ENCODE measurements at places on chromosomes 11 and 22.
A peak's percentile ranks its signal among the peaks of the same experiment; 100 is the strongest.

DNA sequence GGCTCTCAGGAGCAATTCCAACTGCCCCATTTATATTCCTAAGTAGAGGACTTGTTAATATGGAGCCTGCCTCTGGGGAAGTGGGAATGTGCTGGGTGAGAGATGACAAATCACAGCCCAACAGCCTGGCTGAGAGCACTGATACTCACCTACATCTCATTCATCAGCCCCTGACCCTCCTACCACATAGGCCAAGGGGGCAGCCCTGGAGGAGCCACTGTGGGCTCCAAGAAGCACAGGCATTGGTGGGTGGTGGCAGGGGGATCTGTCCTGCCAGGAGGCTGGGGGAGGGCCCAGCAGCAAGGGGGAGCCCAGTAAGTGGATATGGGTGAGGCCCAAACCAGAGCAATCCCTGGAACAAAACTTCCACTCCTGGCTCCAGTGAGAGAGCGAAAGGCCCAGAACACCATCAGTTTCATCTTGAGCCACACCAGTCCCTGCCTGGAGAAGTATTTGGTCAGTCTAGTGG, 79.7 kb downstream of the BUD13 start:
- no peaks in the 10 kb centered on the region for H3K36me3 ChIP-seq
- peaks cover 2% of the 10 kb centered on the region for H3K4me1 ChIP-seq
- H3K27ac ChIP-seq: no peak overlapping the region
- no peak for DNase-seq

DNA sequence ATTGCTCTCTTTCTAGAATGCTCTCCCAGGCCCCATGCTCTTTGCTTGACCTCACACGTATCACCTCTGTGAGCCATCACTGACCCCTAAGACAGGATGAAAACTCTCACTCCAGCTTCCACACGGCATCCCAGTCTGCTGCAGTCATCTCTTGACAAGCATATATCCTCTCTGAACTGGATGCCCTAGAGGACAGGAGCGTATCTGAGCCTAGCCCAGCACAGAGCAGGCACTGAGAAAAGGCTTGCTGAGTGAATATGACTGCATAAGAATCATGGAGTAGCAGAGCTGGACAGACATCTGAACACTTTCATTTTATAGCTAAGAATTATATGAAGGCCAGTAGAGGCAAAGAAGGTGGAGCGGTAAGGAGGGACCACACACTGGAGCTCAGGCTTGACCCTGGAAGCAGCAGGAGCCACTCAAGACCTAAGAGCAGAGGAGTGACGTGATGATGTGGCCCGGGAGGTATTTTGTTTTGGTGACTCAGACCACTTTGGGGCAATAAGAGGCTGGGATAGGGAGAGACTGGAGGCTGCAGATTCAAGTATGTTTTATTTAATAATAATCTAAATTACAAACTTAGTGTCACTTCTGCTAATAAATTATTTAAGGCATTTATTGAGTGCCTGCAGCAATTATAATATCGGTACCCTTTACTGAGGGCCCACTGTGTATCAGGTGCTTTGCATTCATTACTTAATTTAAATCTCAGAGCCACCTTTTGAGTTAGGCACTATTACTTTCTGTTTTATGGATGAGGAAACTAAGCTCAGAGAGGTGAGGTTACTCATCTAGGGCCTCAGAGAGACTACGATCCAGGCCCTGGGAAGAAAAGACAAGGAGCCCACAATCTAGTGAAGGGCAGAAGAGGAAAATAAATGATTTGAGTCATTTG, 42.6 kb downstream of the MAP6 start:
- no peak overlapping the region for H3K4me3 ChIP-seq
- no peaks in the 10 kb centered on the region for H3K36me3 ChIP-seq
- peaks cover 7% of the 10 kb centered on the region for H3K27me3 ChIP-seq
- no peak for DNase-seq
- no peak overlapping the region for H3K27ac ChIP-seq

DNA sequence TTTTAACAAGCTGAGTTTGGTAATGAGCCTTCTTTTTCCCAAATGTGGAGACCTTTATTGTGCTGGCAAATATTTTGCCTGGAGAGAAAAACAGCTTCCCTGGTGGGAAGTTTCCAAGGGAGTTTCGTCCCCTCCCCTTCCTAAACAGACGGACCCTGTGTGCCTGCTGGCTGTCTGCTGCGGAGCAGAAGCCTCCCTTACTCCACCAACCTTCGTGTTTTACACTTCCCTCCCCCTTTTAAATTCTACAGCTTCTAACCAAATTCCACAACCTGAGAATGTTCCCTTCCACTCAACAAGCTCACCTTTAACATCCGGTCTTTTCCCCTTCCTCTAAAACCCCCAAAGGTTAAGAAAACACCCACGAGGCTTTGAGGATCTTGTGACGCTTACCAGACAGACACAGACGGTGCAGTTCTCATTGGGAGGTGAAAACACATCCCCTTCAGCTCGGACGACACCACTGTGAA, 17.1 kb downstream of the VWCE start:
- H3K27ac ChIP-seq: no peak overlapping the region
- no peak for DNase-seq
- H3K27me3 ChIP-seq: no peaks in the 10 kb centered on the region
- H3K4me3 ChIP-seq: no peak overlapping the region
- no peaks in the 10 kb centered on the region for H3K36me3 ChIP-seq

DNA sequence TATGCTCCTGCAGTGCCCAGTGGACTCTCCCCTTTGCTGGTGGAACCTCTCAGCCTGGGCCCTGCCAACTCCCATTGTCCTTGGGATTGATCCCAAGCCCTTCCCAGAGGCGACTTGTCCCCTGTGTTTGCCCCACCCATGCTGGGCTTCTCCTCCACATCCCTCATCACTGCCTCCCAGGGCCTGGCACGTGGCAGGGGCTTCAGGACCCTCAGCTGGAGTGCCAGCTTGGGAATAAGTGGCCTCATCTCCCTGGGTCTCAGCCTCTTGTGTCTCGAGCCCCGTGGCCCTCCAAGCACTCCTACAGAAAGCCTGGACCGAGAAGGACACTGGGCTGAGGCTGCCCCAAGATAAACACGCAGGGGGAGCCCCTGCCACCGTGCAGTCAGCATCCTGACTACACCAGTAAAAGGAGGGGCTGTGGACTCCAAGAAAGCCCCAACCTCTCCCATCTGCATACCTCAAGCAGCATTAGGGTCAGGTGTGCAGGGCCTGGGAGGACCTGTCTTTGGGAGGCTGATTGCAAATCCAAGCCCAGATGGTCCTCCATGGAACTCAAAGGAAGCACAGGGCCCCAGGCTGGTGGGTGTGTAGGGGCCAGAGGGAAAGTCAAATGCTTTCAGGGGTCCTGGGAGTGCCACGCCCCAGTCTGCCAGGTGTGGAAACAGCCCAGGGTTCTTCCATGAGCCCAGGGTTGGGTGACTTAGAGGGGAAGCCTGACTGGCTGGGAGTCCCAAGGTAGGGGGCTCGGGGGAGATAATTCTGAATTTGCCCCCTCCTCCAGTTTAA, 9.5 kb upstream of the GNAZ start:
- H3K4me1 ChIP-seq: peaks cover 11% of the 10 kb centered on the region
- peak; percentile 14 for DNase-seq
- H3K36me3 ChIP-seq: no peaks in the 10 kb centered on the region
- no peak overlapping the region for H3K27ac ChIP-seq
- H3K4me3 ChIP-seq: no peak overlapping the region

DNA sequence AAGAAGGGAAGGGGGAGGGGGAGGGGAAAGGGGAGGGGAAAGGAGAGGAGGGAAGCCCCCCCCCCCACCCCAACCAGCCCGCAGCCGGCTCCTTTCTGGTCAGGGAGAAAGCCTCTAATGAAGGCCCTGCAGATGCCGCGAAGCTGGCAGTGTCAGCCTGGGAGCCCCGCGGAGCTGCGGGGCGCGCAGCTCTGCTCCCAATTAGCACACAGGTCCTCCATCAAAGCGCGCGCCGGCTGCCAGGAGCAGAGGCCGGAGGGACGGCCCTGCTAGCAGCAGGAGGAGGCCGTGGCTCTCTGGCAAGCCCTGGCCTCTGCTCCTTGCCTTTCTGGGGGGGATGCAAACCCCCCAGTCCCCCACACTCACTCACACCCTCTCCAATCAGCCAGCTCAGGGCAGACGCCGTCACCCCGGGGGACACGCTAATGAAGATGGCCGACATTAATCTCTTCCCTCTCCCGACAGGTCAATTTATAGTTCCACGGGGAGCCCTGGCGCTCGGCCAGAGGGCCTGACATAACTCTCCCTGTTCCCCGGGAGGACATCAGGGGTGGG, 70.5 kb upstream of the TCF20 start:
- H3K27me3 ChIP-seq: peaks cover 46% of the 10 kb centered on the region
- DNase-seq: no peak
- H3K27ac ChIP-seq: no peak overlapping the region

DNA sequence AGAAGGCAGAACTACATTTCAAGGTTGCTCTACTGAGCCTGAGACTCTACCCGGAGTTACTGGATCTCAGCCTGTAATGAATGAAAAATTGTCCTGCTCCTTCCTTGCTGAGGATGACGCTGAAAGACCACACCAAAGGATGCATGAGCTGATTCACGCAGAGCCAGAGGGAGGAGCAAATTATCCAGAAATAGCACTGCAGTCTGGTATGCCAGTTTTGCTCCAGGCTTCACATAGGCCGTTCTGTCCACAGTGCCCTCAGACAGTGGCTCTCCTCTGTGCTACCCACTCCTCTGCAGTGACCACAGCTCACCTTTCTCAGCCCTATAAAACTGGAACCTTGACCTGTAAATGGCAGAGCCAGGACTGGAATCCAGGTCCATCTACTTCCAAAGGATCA, 79.3 kb upstream of the GALNT18 start:
- H3K36me3 ChIP-seq: no peaks in the 10 kb centered on the region
- no peak overlapping the region for H3K27ac ChIP-seq
- no peak for DNase-seq
- peaks cover 15% of the 10 kb centered on the region for H3K27me3 ChIP-seq

DNA sequence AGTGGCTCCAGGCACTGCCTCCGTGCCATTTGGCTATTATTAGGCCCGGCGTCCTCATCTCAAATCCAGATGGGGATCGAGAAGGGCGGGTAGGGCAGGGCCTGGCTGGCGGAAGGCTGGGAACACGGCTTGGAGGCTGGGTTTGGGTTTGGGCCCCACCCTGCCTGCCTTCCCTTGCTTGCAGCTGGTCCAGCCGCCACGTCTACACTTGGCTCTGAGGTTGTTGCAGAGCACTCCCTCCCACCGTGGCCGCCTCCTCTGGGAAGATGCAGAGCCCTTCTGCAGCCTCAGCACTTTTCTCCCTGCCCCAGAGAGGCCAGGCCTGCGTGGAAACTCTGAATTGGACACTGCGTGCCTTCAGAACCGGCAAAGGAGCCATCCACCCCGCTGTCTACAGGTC, 5.2 kb upstream of the SMTN start:
- peaks cover 4% of the 10 kb centered on the region for H3K4me1 ChIP-seq
- H3K27ac ChIP-seq: no peak overlapping the region
- H3K36me3 ChIP-seq: no peaks in the 10 kb centered on the region
- no peak for DNase-seq
- no peak overlapping the region for H3K4me3 ChIP-seq

DNA sequence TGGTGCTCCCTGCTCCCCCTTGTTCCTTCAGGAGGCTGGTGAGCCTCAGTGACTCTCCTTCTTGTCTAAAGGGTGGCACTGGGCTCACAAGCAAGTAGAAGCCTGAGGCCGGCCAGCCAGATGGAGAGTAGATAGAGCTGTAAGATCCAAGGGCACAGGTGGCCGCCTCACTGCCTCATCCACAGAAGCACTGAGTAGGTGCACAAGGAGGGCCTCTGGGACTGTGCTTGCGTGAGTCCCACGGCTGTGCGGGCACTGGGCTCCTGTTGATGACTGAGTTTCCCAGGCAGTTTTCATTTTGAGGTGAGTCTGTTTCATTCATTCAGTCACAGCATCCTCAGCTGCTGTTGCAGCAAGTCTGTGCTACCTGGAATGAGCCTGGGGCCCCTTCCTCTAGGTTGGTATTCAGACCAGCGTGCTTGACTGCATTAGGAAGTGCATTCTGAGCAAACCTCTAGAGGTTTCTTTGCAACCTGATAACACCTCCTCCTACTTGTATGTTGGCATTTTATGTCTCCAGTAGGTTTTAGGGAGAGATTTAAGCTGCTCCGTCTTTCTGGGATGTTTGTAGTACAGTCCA, 184.0 kb downstream of the TBC1D22A start:
- DNase-seq: no peak
- no peaks in the 10 kb centered on the region for H3K27me3 ChIP-seq
- peaks cover 43% of the 10 kb centered on the region for H3K4me1 ChIP-seq
- peak overlapping the region; percentile 31 for H3K27ac ChIP-seq
- no peak overlapping the region for H3K4me3 ChIP-seq

DNA sequence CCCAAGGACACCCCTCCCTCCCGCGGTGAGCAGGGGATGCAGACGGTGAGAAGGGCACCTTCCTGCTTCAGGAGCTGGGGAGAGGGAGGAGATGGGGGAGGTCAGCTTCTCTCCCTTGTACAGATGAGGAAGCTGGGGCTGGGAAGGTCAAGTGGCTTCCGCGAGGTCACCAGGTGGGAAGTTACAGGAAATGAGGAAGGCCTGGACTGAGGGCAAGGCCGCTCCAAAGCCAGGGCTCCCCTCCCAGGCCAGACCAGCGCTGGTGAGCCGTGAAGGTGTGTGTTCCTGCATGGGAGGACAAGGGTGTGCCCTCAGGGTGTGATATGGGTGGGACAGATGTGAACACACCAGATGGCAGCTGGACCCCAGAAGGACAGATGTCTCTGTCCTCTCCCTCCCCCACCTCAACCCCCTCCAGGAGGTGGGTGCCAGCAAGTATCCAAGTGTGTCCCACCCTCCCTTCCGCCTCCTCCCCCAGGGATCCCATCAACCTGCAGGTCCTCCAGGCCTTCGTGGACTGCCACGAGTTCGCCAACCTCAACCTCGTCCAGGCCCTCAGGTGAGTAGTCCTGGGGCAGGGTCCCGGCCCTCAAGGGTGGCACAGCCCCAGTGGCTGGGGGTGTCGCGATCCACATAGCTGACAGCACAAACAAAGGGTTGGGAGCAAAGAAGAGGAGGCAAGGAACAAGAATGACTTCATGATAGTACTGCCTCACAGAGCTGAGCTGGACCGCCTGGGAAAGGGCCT, 16.6 kb downstream of the CYTH4 start:
- peak overlapping the region; percentile 50 for H3K27ac ChIP-seq
- H3K4me3 ChIP-seq: no peak overlapping the region
- peaks cover 78% of the 10 kb centered on the region for H3K36me3 ChIP-seq
- peaks cover 60% of the 10 kb centered on the region for H3K4me1 ChIP-seq
- no peaks in the 10 kb centered on the region for H3K27me3 ChIP-seq

GRCh38 chr22:47550524-47551430, 788.3 kb downstream of the TBC1D22A start:
- H3K27me3 ChIP-seq: no peaks in the 10 kb centered on the region
- no peaks in the 10 kb centered on the region for H3K36me3 ChIP-seq
- no peak overlapping the region for H3K27ac ChIP-seq

GRCh38 chr11:76795936-76796441, 12.8 kb downstream of the TSKU start:
- H3K4me1 ChIP-seq: peaks cover 8% of the 10 kb centered on the region
- DNase-seq: no peak
- no peak overlapping the region for H3K27ac ChIP-seq
- no peak overlapping the region for H3K4me3 ChIP-seq
